ENCODE measurements at places on chromosomes 12 and 14.

- no peak for DNase-seq
These were observed 216.5 kb upstream of the BTG1 start for GRCh38 chr12:92362126-92362525.

GRCh38 chr14:33686856-33687255 is 264.0 kb downstream of the EGLN3 start:
- no peak for DNase-seq

GRCh38 chr12:39441963-39442830 is 723 bp downstream of the KIF21A start:
- DNase-seq: peak; percentile 62

- DNase-seq: no peak
These were observed 53.5 kb upstream of the LDHB start for GRCh38 chr12:21710958-21711775.

DNA sequence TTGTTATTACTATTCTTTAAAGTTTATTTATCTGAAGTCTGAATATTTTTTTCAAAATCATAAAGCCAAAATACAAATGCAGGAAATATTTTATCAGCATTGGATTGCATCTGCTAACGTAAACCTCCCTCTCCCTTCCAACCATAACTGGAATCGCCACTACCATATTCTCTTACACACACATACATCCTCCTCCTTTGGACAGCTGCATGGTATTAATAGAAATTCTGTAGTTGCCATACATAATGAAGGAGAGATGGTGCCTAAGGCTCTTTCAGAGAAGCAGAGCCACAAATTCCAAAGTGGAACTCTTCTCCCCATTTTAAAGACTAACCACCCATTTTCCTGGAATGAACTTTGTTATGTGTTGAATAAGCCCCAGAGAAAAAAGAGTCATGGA is 352.7 kb downstream of the MDGA2 start:
- no peak for DNase-seq

GRCh38 chr12:108082485-108082884 is 46.6 kb upstream of the WSCD2 start:
- DNase-seq: no peak

DNA sequence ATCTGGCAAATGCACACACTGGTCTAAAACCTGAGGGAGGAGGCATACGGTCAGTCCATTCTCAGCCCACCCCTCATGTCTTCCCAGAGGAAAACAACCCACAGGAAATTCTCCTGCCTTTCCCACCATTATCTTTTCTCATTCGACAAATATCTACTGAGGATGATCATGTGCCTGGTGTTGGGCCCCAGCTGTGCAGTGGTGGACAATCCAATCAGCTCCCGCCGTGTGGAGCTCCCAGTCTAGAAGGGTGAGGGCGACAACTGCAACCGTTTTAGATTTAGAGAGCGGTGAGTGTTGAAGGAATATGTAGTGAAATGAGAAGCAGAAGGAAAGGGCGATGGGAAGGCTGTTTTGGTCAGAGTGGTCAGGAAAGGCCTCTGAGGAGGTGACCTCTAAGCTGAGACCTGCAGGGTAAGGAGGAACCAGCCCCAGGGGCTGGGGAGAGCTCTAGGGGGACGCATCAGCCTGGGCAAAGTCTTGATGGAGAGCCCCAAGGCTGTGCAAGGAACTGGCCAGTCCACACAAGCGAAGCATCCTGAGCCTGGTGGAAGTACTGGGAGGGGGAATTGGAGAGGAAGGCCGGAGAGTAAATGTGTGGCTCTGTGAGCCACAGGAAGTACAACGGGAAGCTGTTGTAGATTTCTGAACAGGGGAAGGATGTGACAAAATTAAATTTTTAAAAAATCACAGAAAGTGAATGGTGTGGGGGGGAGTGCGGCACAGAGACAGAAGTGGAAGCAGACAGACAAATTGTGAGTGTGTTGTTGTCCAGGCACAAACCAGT is 192.8 kb downstream of the NTF3 start:
- no peak for DNase-seq

GRCh38 chr12:121279071-121279375 is 17.5 kb downstream of the CAMKK2 start:
- DNase-seq: no peak

DNA sequence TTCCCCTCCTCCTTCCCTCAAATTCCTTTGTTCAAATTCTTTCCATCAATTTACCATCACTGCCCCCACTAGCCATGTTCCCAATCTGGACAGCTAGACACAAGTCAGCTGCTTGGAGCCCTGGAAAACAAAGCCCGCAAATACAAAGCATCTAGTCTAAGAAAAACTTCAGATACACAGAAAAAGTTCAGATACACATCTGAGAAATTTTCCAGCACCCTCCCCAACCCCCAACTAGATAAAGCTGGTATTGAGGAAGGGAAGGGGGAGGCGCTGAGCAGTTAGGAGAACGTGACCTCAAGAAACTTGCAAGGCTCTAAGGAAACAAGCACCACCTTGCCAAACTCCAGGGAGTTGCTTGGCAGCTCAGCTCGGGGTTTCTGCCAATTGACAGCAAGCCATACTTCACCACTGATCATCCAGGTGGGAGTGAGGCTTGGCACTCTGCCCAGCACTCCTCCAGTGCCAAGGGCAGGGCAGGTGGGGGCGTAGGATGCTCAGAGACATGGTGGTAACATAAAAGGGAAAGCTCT is 5.1 kb upstream of the CNIH1 start:
- DNase-seq: no peak

DNA sequence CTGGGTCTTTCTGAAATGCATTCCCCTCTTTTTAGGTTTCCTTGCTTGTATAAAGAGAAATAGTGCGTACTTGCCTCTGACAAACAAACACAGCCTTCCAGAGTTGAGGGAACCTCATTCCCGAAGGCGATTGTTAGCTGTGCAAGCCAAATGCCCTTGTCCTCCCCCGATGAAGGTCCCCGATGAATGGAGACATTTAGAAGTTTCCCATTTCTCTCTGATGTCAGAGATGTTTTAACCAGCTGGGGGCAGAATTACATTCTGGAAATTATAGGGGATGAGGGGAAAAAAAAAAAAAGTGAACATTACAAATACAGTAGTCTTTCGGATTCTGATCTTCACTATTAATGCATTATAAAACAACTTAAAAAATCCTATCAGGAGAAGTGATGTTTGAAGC is 366.8 kb downstream of the VRK1 start:
- DNase-seq: no peak

- no peak for DNase-seq
These were observed 2.9 kb downstream of the NFKBIA start for GRCh38 chr14:35401422-35402265.

DNA sequence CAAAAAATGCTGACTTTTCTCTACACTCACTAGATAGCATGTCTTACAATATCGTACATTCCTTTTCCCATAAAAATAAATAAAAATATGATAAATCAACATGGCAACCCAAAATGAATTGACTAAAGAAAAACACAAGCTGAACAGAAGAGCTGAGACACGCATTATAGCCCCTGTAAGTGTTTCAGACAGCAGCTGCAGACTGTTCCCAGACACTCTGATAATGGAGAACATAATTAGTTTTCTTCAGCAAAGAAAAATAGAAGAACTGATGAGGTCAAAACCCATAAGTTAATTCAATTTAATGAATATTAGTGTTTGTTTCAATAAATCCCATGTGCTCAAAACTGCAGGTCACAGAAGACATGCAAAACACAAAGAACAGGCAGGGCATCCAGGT is 23.8 kb downstream of the ST8SIA1 start:
- no peak for DNase-seq

Measured in natural killer cell treated with Interleukin-12 subunit alpha and Interleukin-12 subunit beta and Interleukin-15 and Interleukin-18, amount 100 ng/mL, for 72 hours (primary cell).